ENCODE measurements at places on chromosomes 2 and 18.

GRCh38 chr18:43671431-43671830 lies 394.1 kb upstream of the SYT4 start:
- no peak for DNase-seq

GRCh38 chr18:46756559-46757201 lies at the start of gene ST8SIA5:
TSS of gene ST8SIA5 (minus strand) at chr18:46757053. CDS start at chr18:46756508, 545 bp downstream.
- no peak for DNase-seq

- DNase-seq = no peak
Measured at GRCh38 chr2:17839959-17840358, 23.7 kb downstream of the MSGN1 start.

DNA sequence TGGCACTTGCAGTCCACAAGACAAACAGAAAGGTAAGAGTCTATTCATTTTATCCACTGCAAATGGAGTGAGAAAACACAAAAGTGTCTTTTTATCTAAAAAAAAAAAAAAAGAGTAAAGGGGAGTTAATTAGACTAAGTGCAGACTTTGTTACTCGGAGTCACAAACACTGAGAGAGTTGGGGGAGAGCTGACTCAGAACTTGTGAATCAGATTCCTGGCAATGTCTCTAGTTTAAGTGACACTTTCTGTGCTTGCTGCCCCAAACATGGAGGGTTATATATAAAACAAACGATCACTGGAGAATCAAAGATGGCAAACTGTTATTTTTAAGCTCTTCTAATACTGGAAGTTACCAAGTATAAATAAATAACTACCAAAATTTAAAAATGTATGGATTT lies 505.8 kb upstream of the NRP2 start:
- DNase-seq = no peak

DNA sequence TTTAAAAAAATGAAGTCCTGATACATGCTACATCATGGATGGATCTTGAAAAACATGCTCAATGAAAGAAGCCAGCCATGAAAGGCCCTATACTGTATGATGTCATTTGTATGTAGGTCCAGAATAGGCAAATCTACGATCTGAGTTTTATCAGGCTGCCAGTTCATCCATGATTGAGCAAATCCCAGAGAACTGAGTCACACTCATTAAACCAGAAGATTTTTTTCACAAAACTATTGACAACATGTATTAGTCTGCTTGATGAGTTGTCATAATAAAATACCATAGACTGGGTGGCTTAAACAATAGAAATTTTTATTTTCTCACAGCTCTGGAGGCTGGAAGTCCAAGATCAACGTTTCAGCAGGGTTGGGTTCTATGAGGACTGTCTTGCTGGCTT lies 130.7 kb downstream of the MREG start:
- DNase-seq = no peak

- DNase-seq = no peak
Measured at GRCh38 chr2:226308986-226309385, 490.6 kb downstream of the IRS1 start.

DNA sequence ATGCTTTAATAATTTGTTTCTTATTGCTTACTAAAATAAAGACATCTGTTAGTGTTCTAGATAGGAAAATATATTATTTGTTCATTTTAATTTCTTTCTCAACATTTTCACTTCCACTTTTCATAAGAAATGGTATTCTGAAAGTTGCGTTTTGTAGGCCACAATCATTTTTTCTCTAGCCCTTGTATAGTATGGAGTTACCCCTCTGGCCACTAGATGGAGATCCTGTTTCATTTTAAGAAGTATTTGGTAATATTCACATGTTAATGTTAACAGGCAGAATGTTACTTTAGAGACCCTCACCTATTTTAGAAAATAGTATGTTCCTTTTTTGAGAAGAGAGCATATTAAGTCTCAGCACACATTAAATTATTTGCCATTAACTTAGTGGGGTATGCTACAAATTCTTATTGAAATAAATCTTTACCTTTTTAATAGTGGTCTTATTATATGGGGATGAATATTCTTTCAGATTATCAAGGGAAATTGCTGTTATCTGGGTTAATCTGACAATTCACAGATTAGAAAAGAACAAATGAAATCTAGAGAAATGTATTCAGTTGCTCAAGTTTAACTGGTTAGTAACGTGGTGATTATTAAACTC lies 73.9 kb upstream of the TTC27 start:
- DNase-seq = no peak

GRCh38 chr2:190831941-190832340 lies 48.7 kb upstream of the GLS start:
- DNase-seq = no peak

DNA sequence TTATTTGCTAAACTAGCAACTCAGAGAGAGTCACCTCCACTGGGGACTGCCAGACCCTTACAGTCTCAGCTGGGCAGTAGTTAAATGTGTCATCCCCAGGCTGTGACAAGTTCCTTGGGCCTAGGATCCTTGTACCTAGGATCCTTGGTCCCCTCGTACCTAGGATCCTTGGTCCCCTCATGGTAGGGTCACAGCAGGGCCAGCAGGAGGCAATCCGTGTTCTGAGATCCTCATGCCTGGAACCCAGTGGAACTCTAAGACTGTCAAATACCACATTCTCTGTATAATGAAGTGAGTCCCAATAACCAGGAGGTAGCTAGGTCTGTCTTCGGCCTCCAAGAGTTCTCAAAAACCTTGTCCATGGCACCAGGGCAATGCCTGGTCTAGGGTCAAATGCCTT lies 60.8 kb downstream of the LYPD6B start:
- no peak for DNase-seq

DNA sequence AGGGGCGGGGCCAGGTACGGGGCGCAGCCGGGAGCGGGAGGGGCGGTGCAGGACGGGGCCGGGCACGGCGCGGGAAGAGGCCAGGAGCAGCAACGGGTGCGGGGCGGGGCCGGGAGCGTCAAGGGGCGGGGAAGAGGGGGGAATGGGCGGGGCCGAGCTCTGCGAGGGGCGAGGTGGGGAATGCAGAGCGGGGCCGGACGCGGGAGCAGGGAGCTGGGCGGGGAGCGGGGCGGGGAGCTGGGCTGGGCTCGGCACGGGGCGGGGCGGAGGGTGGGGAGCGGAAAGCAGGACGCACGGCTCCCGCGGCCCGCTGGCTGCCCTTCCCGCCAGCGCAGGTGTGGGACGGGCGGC lies at the start of gene IMPA2:
Gene IMPA2 (plus strand): TSS at position 316 of the 351 bp plus-strand sequence. CDS start 163 bp downstream, outside the sequence.
- DNase-seq = peak; percentile 96

- DNase-seq = no peak
Measured at GRCh38 chr2:234033174-234033573, 17.3 kb upstream of the SPP2 start.

GRCh38 chr2:149894760-149895159 lies 307.2 kb upstream of the MMADHC start:
- DNase-seq = no peak

GRCh38 chr2:126620302-126620701 lies 35.7 kb upstream of the GYPC start:
- no peak for DNase-seq

DNA sequence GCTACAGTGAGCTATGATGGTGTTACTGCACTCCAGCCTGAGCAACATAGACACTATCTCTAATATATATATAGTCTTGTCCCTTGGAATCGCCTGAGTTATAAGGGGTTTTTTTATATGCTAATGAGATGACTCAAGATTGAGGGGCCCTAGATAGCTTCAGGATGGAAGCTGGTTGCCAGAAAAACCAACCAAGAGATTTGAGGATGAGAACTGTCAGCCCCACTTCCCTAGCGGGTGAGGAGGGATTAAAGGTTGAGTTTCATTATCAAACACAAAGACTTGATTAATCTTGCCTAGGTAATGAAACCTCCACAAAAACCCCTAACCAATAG lies 12.6 kb upstream of the GALM start:
- DNase-seq = no peak

- DNase-seq = no peak
Measured at GRCh38 chr2:121471532-121472469, 58.9 kb upstream of the RNU4ATAC start.
